Activated CD8-positive, alpha-beta T cell treated with anti-CD3 and anti-CD28 coated beads for 36 hours (primary cell): ENCODE measurements at places on chromosomes 16 and 17. TPM values are rescaled to one million over a fixed set of nuclear protein-coding genes. Genes with fewer than 3 reads are reported as not detected.

GRCh38 chr16:5490499-5490898 is 392.9 kb upstream of the EEF2KMT start:
- DNase-seq: peak; percentile 56

DNA sequence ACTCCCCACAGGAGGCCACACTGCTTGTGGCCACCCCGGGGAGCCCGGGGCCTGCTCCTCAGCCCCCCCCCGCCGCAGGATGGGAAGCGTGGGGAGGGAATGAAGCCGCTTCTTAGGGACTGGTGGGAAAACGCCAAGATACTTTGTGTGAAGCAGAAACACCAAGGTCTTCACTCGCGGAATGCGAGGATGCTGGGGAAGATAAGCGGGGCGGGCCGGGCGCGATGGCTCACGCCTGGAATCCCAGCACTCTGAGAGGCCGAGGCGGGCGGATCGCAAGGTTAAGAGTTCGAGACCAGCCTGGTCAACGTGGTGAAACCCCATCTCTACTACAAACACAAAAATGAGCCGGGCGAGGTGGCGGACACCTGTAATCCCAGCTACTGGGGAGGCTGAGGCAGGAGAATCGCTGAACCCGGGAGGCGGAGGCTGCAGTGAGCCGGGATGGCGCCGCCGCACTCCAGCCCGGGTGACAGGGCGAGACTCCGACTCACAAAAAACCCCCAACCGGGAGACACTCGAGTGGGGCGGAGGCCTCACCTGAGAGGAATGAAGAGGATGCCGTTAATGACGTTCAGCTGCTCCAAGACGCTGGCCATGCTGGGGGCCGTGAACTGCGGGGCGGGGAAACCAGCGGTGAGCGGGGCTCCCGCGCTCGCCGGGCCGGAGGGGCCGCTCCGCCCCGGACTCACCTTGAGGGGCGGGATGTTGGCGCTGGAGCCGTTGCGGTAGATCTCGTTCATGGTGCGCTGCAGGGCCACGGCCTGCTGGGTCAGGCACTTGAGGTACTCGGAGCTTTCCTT is 20.3 kb downstream of the CLUH start:
- no peak for DNase-seq

GRCh38 chr17:17126131-17127110 is 79.7 kb downstream of the PLD6 start:
- DNase-seq: peak; percentile 31

- peak; percentile 22 for DNase-seq
Observed at GRCh38 chr17:9183306-9183705, 162.0 kb downstream of the NTN1 start.

- DNase-seq: no peak
Observed at GRCh38 chr16:15928261-15929104, 20.9 kb upstream of the ABCC1 start.

The CETP gene
- total RNA-seq: not detected

The HS3ST3B1 gene
- 5.1 TPM for total RNA-seq
